ENCODE measurements at places on chromosomes 12 and 14. TPM values are rescaled to one million over a fixed set of nuclear protein-coding genes. Genes with fewer than 3 reads are reported as not detected.

The FGD6 gene
- 7.3 TPM for total RNA-seq

GRCh38 chr12:109110988-109111495, 5.3 kb upstream of the ACACB start:
- DNase-seq: peak; percentile 61

- DNase-seq: no peak
These were observed 70.3 kb downstream of the SPPL3 start for GRCh38 chr12:120833849-120834248.

GRCh38 chr14:105328678-105329390, 14.3 kb downstream of the PACS2 start:
- DNase-seq: no peak

DNA sequence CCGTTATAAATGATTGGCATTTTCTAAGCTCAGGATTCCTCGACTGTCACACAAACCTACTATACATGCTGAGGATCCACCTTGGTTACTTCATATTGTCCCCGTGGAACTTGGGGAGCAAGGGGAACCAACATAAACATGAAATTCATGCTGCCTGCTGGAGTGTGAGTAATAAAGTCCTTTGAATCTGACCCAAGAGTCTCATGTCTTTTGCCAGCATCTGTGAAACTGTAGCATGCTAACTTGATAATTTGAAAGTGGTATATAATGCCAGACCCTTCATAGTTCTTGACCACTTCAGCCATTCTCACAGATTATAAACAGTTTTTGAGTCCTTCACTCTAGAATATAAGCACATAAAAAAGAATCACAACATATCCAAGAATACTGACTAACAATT, 17.1 kb downstream of the SLC35F4 start:
- no peak for DNase-seq

DNA sequence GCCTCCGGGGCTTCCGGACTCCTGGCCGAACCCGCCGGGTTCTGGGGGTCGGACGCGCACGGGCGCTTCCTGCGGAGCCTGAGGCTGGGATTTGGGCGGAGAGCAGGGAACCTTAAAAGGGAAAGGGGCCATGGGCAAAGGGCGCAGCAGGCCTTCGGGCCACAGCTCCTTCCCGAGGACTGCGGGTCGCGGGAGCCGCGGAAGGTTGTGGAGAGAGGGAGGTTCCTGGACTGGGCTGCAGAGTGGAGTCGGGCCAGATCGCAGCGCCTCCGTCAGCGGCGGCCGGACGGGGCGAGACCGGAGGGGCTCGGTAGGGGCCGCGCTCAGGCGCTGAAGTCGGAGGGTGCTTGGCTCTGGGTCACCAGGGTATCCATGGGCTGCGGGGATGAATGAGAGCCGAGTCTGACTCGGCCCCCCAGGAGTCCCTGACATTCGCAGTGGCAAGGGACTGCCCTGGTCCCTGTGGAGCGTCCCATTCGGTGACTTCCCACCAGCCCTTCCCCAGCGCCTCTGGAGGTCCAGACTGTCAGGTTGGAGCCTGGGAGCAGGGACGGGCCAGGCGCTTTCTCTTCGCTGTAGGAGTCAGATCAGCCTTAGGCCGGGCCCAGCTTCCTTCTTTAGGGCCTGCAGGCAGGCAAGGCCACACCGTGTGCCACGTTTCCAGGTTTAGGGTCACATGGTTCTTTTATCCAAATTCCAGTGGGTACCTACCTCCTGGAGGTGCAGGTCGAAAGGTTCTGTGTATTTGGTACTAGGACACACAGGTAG, 938 bp upstream of the SLC25A29 start:
- DNase-seq: peak; percentile 23

The KRT72 gene
- total RNA-seq: not detected

DNA sequence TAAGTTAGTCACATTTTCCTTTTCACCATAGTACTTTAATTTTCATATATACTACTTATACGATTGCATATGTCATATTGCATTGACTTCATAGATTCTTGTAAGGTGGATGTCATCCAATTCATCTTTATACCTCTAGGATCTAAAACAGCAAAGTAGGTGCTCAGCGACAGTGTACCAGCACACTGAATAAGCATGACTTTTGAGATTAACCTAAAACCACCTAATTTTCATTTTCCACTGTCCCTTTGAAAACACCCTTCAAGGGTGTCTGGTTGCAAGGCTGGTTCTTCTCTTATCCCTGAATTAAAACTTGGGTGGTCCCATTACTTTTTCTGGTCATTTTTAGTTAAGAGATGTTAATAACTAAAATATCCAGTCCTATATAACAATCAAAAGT, 4.4 kb downstream of the GPR19 start:
- DNase-seq: no peak

GRCh38 chr12:29709054-29709453, 74.7 kb downstream of the TMTC1 start:
- DNase-seq: no peak

The PIWIL1 gene
- total RNA-seq: not detected

DNA sequence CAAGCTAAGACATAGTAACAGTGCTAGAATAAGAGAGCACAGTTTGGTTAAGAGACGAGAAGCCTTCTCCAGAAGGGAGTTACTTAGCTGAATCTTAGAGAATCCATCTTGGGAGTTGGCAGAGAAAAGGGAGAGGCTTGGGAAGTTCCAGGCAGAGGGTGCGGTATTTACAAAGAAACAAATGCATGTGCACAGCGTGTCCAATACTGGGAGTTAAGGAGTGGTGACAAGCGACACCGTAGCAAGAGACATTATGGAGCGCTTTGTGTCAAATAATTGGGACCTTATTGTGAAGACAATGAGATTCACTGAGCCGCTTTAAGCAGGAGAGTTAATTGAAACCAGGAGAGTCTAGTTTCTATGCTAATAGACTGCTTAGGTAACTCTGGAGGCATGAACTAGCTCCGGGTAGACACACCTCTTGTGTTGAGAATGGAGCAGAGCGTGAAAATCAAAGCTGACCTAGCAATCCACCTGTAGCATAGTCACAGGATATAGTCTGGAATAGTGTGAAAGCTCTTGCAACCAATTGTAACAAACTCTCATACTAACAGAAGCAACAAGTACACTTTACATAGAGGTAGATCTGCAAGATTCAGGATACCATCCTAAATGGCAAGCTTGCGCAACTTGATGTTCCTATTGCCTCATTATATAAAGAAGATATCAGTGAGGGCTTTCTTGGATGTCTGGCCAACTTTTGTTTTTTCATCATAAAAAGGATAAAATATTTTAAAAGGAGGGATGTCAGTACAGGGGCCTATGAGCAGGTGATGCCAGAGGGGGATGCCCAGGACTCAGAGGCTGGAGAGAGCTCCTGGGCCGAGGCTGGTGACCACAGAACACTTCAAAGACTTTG, 5.3 kb downstream of the ALDH1L2 start:
- DNase-seq: no peak

DNA sequence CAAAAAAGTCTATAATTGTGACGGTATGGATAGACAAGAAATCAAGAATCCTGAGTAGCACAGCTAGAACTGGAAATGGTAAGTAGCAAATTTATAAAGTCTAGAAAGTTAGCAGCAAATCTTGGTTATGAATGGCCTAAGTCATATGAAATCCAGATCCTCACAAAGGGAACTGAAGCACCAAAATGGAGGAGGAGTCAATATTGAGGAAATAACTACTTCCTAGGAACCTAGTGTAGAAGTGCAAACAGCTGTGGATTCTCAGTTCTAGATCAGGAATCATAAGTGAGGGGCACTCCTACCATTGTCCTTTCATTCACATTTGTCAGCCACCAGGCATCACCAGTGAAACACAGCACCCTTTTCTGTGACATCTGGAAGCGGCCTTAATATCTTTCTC, 202.2 kb upstream of the DCN start:
- DNase-seq: no peak

The GPR162 gene
- not detected for total RNA-seq

DNA sequence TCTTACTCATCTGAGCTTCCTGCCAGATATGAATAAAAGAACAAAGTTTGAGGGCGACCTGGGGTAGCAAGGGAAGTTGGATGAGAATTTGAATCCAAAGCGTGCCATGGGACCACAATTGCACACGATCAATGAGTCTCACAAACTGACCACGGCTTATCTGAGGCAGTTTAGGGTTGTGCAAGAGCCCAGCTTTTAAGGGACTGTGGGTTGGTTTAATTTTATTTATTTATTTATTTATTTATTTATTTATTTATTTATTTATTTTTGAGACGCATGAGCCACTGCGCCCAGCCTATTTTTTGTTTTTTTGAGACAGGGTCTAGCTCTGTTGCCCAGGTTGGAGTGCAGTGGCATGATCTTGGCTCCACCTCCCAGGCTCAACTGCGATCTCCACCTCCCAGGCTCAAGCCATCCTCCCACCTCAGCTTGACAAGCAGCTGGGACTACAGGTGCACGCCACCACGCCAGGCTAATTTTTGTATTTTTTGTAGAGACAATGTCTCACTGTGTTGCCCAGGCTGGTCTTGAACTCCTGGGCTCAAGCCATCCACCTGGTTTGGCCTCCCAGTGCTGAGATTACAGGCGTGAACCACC, 1.1 kb downstream of the AMDHD1 start:
- DNase-seq: no peak
